ENCODE measurements at places on chromosomes 4 and X.

DNA sequence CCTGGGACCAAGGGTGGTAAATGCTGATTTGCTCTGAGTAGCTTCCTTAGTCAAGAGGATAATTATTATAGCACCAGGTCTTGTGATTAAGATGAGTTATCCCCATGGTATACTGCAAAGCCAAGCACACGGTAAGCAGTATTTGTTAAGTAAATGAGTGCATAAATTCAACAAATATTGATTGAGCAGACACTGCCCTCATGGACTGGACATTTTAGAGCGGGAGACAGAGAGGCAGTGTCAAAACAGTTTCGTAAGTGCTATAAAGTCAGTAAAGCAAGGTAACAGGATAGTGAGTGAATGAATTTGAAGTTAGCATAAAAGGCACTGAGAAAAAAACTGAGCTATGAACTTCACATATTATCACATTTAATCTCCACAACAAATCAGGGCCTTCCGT, 13.9 kb downstream of the PHF8 start:
- no peak for DNase-seq

DNA sequence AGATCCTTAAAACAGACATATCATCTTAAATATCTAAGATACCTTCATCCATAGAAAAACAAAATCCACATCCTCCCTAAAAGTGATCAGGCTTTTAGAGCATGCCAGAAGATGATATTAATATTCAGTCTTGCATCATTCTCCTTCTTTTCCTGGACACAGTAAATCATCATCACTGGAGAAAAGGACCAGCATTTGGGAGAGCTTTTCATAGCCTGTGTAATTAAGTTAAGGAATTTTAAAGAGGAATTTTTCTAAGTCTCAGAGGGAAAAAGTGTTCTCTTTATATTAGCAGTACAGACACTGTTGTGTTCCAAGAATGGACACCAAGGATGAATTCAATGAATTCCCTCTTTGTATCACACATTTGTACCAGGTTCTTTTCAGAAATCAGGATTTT, 696 bp downstream of the SCRG1 start:
- DNase-seq, result no peak

GRCh38 chr4:183863155-183863825, 41.8 kb upstream of the STOX2 start:
- peak; percentile 10 for DNase-seq

DNA sequence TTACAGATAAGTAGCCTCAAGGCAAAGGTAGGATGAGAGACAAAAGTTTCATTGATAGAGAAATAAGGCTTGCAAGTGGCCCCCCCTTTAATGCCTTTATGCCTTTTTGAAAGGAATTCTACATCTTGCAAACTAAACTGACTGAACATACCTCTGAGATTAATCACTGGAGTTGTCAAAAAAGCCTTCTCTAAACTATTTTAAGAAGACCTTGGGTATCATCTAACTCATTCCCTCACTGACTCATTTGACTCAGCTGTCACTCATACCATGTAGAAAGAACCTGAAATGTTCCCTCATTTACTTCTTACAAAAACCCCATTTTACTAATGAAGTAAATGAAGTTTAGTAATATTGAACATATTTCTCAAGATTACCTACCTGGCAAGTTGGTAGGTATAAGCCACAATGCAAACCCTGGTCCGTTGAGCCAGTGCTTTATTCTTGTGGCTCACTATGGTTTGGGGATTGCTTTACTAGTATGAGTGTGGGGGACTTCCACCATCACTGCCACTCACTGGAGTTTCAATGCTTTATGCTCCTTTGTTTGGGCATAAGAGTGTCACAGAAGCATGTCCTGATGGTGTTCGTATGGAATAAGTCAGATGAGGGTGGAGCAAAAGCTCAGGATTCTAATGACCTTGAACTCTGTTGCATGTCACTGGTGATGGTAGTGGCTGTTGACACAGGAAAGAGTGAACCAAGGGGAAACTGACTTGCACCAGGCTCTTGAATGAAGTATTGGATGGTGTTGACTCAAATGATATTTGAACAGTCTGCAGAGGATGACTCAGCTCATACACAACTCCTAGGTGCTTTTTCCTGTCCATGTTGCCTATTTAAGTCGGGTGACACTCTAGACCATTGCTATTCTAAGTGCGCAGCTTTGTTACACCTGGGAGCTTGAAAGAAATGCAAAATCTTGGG, 305.5 kb upstream of the EMCN start:
- no peak for DNase-seq

DNA sequence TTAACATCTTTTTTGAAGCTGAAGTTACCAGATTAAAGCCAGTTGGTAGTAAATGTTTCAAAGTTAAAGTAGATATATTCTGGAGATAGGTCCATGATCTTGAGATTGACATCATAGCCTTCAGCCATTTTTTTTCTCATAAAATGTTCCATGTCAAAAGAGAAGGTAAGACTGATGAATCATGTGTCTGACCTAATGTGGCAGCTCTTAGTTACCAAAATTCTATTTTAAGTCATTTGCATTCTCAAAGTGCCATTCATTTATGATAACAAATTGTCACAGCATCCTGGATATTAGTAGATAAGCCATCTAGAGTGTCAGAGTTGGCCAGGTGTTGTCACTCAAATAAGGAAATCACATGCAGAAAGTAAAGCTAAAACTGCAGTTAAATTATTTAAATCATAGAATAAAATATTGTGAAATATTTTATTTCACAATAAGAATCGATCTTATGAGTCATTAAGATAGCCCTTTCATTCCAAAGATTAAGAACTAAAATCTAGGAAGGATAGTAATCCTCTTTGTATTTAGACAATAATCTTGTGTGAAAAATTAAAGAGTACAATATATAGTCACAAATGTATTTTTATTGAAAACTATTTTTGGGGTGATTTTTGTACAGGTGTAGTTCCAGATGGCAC, 65.7 kb upstream of the ADAD1 start:
- no peak for DNase-seq

- no peak for DNase-seq
These were observed 466.1 kb downstream of the C4orf33 start for GRCh38 chr4:129561886-129562671.

DNA sequence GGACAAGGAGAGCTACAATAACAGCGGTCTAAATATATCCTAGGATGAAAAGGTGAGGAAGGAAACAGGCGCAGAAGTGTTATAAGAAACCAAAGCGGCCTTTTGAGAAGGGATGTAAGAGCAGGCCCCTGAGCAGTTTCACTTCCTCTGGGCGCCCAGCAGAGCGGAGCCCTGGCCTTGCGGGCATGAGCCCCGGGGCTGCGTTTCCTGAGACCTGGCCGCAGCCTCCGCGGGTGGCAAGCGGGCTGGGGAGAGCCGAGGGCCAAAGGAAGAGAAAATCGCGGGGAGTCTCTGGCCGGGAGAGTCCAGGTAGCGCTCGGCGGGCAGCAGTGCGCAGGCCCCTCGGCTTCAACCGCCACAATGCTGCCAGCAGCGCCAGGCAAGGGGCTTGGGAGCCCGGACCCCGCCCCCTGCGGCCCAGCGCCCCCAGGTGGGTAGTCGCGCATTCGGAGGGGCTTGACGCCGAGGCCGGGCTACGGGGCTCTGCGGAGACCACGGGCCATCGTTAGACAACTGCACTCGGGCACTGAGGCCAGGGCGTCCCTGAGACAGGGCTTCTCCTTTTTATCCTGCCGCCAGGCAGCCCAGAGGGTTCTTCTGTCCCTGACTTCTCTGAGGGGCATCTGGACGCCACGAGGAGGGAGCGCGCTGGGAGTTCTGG, at the start of gene BANK1:
Gene BANK1 (plus strand): TSS at position 210 of the 661 bp plus-strand sequence. CDS start 151 bp downstream, at position 361.
- peak; percentile 90 for DNase-seq

GRCh38 chrX:100658941-100659381, 15.0 kb downstream of the SRPX2 start:
- no peak for DNase-seq

GRCh38 chr4:86393749-86394148, 33.9 kb upstream of the MAPK10 start:
- no peak for DNase-seq

GRCh38 chrX:53631156-53631555, 55.4 kb downstream of the HUWE1 start:
- no peak for DNase-seq

DNA sequence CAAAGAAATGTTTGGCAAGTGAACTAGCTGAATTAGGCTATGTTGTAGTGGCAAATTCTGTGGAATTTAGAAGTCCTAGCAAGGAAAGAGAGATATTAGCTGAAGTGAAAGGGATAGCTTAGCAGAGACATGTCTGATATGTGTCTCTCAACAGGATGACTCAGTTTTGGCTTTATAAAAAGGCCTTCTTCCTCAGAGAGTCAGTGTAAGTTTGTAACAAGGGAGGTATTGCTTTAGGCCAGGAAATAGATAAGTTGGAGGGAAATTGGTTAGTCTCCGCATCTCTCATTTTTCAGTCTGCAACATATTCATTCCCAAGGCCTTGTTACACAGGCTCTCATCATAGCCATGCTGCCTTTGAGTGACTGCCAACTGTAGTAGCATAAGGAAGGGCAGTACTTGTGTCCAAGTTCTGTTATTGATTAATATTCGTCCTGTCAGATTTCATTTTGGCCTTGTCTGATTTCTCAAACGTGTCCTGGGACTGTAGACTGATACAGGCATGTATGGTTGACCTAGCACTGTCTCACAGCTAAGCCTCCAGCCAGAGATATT, 4.0 kb downstream of the TMEM164 start:
- DNase-seq, result peak; percentile 28

GRCh38 chr4:150021483-150021882, 56.8 kb upstream of the DCLK2 start:
- DNase-seq, result no peak

GRCh38 chr4:834368-835147, 8.6 kb upstream of the CPLX1 start:
- no peak for DNase-seq

GRCh38 chr4:2141762-2142451, 82.8 kb downstream of the NAT8L start:
- no peak for DNase-seq

GRCh38 chrX:97844943-97845342, 961.2 kb downstream of the RPA4 start:
- no peak for DNase-seq

DNA sequence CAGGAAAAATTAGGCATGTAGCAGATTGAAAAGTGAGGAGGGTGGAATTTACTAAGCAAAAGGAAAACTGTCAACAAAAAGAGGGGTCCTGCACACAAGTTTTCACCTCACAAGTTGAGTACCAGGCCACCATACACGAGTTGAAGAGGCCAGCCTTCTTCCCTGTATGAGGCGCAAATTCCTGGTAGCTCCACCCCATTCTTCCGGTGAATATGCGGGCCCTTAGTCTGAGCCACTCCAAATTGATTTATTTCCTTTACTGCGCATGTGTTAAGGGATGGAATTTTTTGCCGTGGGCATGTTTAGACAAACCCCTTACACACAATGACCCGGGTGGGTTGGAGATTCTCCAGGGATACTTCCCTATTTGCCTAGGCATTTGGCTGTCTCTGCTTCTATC, 942.1 kb upstream of the GRIA3 start:
- DNase-seq, result no peak

GRCh38 chr4:79290376-79290775, 35.5 kb downstream of the NAA11 start:
- DNase-seq, result no peak

DNA sequence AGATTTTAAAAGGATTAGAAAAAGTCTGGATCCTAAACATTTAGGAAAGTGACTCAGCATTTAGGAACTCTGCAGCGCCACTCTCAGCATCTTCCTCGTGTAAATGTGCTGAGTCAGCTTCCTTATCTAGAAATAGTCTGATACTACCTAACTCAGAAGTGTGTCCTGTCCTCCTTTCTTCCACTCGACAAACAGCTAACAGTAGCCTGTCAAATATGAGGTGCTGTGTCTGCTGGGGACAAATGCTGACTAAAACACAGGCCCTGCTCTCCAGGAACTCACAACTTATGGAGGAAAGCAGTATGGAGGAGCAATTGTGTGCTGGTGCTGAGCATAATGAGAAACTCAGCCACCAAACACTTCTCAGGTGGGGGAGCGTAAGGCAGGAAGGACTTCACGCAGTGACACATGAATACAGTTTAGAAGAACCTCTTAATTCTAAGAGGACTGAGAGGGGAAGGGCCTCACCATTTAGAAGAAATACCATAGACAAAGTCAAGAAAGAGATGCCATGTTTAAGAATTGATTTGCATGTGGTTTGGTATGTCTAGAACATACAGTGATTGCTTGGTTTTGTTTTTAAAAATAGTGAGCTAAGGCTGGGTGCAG, 125.3 kb downstream of the SOWAHB start:
- DNase-seq, result peak; percentile 51

Measured in OCI-M1 (cell line).